ENCODE measurements at places on chromosomes 6 and 20.

- no peak for DNase-seq
These were observed 158.1 kb upstream of the FOXQ1 start for GRCh38 chr6:1153696-1154245.

DNA sequence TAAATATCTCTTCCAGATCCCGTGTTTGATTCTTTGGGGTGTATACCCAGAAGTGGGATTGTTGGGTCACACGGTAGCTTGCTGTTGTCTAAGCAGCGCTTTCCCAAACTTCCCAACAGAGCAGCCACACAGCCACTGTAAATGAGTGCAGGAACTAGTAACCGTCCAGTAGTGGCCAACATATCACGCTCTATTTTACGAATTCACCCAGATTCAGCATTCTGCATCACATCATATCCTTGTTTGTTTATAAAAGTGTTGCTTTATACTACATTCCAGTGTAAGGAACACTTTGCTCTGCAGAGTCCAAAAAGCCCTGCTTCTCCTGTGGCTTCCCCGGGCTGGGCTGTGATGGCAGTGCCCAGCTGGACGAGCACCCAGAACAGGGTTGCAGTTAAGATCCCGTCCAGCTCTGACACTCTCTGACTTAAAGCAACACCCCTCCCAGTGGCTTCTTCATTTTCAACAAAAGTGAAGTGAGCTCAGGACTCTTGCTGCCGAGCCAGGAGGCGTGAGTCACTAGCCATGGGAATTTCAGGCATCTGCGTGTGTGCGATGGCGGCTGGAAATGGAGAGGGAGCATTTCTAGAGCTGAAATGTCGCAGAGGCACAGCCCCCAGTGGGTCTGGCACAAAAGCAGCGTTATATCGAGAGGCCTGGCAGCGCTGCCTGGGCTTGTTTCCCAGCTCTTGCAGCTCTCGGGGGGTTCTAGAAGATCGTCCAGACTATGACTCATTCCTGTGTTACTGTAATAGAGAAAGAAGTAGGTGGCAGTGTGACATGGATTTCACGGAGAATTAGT is 216.3 kb upstream of the ECI2 start:
- DNase-seq: no peak

- DNase-seq: no peak
These were observed 326.3 kb downstream of the FARS2 start for GRCh38 chr6:5587648-5588047.

DNA sequence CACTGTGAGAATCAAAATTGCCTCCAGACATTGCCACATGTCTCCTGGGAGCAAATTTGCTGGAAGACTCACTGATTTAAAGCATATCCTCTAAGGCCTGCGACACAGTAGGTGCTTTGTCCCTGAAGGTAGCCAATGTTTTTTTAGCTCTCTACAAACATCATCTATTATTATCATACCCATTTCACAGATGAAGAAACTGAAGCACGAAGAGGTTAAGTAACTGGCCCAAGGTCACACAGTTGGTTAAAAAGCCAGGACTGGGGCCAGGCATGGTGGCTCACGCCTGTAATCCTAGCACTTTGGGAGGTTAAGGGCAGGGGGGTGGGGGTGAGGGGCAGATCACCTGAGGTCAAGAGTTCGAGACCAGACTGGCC is 12.4 kb downstream of the SLC13A3 start:
- DNase-seq: no peak

DNA sequence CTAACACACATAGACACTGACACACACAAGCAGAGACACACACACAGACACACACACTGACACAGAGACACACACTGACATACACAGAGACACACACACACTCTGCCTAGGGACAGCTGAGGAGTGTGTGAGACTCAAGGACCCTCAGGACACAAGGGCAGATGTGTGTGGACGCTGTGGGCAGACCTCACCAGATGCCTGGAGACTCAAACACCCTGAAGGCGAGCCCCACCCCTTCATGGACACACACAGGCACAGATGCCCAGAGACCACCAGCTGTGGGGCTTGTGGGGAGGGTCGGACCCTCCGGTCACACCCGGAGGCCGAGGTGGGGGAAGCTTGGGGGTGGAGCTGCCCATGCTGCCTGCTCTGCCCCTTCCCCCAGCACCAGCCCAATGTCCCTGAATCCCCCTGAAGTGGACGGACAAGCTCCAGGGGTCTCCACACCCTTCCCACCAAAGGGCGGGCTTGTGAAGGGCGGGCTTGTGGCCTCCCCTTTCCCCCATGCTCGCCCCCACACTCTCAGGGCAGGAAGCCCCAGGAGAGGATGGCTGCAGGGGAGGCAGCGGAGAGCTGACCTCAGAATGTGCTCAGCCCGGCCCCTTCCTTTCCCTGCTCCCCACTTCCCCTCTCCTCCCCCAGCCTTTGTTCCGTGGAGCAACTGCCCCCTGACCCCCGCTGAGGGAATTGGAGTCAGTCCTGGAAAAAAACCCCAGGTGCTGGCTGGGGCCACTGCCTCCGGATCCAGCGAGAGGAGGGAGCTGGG is 13.9 kb upstream of the ABHD16B start:
- DNase-seq: no peak

GRCh38 chr6:125596020-125596419 is 153.4 kb upstream of the HEY2 start:
- DNase-seq: no peak

Measured in DND-41 (cell line).